ENCODE measurements at places on chromosomes 11 and 22. TPM values are rescaled to one million over a fixed set of nuclear protein-coding genes. Genes with fewer than 3 reads are reported as not detected.

RHOD gene
- 17.6 TPM for polyA plus RNA-seq

CSTF3 gene
- polyA plus RNA-seq: 14.3 TPM

CD248 gene
- 4.6 TPM for polyA plus RNA-seq

SNX32 gene
- polyA plus RNA-seq: 1.4 TPM

CEND1 gene
- 1.3 TPM for polyA plus RNA-seq

PLAAT5 gene
- 18.7 TPM for polyA plus RNA-seq

C11orf98 gene
- 68.0 TPM for polyA plus RNA-seq

CCDC73 gene
- not detected for polyA plus RNA-seq

VPS37C gene
- polyA plus RNA-seq: 15.4 TPM

TMEM45B gene
- polyA plus RNA-seq: 0.08 TPM

AQP11 gene
- 1.5 TPM for polyA plus RNA-seq

DNA sequence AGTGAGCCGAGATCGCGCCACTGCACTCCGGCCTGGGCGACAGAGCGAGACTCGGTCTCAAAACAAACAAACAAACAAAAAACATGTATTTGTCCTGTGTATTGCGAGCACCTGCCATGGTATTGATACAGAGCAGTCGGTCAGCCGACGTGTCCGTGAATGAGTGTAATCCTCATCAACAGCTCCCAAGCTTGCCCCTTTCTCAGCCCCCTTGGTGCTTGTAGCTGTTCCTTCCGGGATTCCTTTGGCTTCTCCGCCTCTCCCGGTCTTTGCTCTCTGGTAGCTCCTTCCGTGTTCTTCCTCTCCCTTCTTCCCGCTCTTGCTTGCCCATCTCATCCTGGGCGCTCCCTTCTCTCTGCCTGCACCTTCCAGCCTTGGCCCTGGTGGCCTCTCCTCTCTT lies 10.9 kb downstream of the ZNF74 start:
- no peaks in the 10 kb centered on the region for H3K27me3 ChIP-seq
- H3K4me3 ChIP-seq: no peak overlapping the region
- no peak for DNase-seq
- H3K27ac ChIP-seq: no peak overlapping the region
- no peaks in the 10 kb centered on the region for H3K4me1 ChIP-seq
- H3K36me3 ChIP-seq: no peaks in the 10 kb centered on the region

DNA sequence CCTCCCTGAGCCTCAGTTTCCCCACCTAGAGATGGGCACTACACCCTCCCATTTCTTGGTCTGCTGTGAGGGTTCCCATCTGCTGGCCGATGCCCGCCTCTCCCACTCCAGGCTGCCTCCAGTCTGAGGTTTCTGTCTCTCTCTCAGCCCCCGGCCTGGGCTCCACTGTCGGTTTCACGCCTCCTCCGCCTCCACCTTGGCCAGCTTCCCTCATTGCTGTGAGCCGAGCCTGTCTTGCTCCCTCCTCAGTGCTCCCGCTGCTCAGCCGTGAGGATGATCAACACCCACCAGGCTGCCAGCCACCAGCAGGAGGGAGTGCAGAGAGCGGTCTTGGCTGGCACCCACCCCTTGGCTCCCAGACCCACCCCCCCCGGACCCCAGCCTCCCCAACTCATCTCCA lies 61.0 kb downstream of the CYTH4 start:
- H3K4me1 ChIP-seq: peaks cover 10% of the 10 kb centered on the region
- no peaks in the 10 kb centered on the region for H3K27me3 ChIP-seq
- H3K36me3 ChIP-seq: no peaks in the 10 kb centered on the region
- no peak for DNase-seq
- no peak overlapping the region for H3K4me3 ChIP-seq

GRCh38 chr22:27880778-27881394 lies 38.2 kb downstream of the PITPNB start:
- H3K36me3 ChIP-seq: no peaks in the 10 kb centered on the region
- H3K4me1 ChIP-seq: peaks cover 10% of the 10 kb centered on the region
- DNase-seq: no peak
- H3K4me3 ChIP-seq: no peak overlapping the region

- H3K27me3 ChIP-seq: peaks cover 10% of the 10 kb centered on the region
- H3K27ac ChIP-seq: peak overlapping the region; percentile 86
- peak; percentile 71 for DNase-seq
- peaks cover 11% of the 10 kb centered on the region for H3K36me3 ChIP-seq
Measured at GRCh38 chr22:49961005-49961600, 531 bp downstream of the PIM3 start.

- H3K4me3 ChIP-seq: no peak overlapping the region
- H3K36me3 ChIP-seq: no peaks in the 10 kb centered on the region
- no peaks in the 10 kb centered on the region for H3K27me3 ChIP-seq
- no peaks in the 10 kb centered on the region for H3K4me1 ChIP-seq
- no peak overlapping the region for H3K27ac ChIP-seq
Measured at GRCh38 chr11:14446701-14447169, 52.9 kb downstream of the COPB1 start.

DNA sequence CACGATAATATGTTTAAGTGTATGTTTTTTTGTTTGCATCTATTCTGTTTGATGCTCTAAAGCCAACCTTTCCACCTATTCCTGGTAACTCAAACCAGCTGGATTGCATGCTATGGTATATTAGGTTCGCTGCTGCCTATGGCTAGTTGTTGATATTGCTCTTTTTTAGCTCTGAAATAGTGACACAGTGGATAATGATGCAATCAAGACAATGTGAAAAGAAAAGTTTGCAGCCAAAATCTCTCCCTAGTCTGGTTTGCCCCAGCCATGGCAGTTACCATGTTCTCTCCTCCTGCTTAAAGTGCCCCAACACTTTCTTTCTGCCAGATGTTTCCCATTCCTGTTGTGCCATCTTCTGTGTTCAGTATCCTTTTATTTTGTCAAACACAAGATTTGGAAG lies 269.7 kb downstream of the DYNC2H1 start:
- no peaks in the 10 kb centered on the region for H3K4me1 ChIP-seq
- no peak overlapping the region for H3K27ac ChIP-seq
- no peak overlapping the region for H3K4me3 ChIP-seq
- no peaks in the 10 kb centered on the region for H3K36me3 ChIP-seq
- no peaks in the 10 kb centered on the region for H3K27me3 ChIP-seq
- DNase-seq: no peak

DNA sequence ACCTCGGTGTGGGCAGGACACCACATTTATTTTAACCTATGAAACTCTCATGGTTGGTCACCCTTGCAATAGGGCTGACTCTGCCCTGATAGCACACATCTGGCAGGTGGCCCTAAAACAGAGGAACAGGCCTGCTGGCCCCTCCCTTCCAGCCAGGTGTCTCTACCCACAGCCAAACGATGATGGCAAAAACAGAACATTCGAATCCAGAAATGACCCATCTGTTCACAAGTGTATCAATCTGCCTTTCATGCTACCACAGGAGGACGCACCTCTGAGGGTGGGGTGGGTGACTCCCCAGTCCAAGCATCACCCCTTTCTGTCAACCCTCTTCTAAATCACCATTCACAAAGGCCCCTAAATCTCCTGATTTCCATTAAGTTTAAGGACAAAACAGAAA lies 118.1 kb downstream of the ETS1 start:
- no peaks in the 10 kb centered on the region for H3K36me3 ChIP-seq
- no peaks in the 10 kb centered on the region for H3K4me1 ChIP-seq
- H3K27ac ChIP-seq: no peak overlapping the region
- DNase-seq: no peak
- no peak overlapping the region for H3K4me3 ChIP-seq

DNA sequence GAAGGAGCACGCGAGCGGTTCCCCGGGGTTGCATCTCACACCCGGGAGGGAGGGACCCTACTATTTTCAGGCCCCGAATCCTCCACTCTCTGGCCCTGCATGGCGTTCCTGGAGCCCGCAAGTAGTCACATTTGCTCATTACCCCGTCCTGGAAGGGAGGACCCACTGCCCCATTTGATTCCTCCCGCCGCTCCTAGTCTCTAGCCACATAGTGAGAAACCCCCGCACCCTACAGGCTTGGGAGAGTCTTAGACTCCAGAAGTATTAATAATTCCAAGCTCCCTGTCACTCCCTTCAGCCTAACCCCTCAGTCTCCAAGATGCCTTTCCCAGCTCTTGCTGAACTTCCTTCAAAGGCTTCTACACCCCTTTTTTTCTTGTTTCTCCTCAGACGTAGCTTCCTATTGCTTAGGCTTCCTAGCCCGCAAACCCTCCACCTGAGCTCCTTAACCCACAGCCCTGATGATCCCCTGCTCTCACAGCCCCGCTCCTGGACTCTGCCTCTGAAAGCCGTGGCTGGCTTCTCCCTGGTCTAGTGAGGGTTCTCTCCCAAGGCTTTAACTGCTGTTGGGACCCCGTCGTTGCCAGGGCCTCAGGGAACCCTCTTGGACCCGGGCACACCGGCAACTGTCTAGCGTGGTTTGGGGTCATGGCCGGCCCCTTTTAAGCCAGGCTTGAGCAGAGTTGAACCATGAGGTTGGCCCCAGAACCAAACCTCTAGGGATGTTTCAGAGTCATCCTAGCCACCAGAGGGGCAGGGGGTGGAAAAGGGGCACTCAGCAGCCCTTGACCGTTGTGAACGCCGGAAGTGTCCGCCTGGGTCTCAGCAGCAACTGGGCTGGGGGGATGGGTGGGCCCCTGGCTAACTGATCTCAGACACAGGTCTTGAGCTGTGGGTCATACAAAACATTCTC lies 862 bp downstream of the GGA1 start:
- no peak overlapping the region for H3K27ac ChIP-seq
- peak overlapping the region; percentile 87 for H3K4me3 ChIP-seq
- no peaks in the 10 kb centered on the region for H3K4me1 ChIP-seq
- no peak for DNase-seq

GRCh38 chr22:47166446-47167016 lies 404.1 kb downstream of the TBC1D22A start:
- H3K4me1 ChIP-seq: no peaks in the 10 kb centered on the region
- H3K27ac ChIP-seq: no peak overlapping the region
- DNase-seq: no peak
- no peaks in the 10 kb centered on the region for H3K27me3 ChIP-seq
- no peaks in the 10 kb centered on the region for H3K36me3 ChIP-seq
- no peak overlapping the region for H3K4me3 ChIP-seq

DNA sequence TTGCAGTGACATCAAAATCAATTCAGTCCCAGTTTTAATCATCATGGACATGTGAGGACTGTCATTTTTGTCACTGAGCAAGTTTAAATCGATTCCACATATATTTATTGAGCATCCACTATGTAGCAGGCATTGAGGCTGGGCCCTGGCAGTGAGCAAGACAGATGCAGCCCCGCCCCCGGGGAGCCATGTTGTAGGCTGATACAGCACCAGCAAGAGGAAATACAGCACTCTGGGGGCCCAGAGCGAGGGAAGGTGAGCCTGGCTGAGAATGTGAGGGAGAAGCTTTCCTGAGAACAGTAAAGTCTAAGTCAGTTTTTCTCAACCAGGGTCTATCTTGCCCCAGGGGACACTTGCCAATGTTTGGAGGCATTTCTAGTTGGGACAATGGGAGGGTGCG lies 108.6 kb upstream of the ASPHD2 start:
- H3K36me3 ChIP-seq: no peaks in the 10 kb centered on the region
- H3K4me1 ChIP-seq: no peaks in the 10 kb centered on the region
- no peaks in the 10 kb centered on the region for H3K27me3 ChIP-seq
- H3K27ac ChIP-seq: no peak overlapping the region

- H3K27ac ChIP-seq: no peak overlapping the region
- DNase-seq: no peak
- H3K36me3 ChIP-seq: 0 out of 2 replicates have a peak, but pooled peaks cover 3% of the 10 kb centered on the region
- no peaks in the 10 kb centered on the region for H3K27me3 ChIP-seq
Measured at GRCh38 chr11:104573441-104573990, 324.7 kb downstream of the CASP12 start.

DNA sequence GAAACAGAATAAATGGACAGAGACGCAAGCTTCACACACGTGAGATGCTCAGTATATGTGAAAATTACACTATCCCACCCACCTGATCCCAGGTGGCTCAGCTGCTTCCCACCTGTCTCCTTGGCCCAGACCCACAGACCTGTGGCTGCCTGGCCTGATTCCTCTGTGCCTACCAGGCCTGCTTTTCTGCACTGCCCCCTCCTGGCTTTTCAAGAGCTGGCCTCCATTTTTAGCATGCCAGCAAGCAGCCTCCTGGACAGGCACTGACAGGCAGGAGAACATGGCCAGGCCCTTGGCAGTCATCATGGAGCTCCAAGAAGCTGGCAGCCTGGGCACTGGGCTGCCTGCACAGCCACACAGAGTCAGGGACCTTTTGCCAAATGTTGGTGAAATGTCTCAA lies 79.5 kb upstream of the HMGXB4 start:
- no peaks in the 10 kb centered on the region for H3K27me3 ChIP-seq
- no peaks in the 10 kb centered on the region for H3K36me3 ChIP-seq
- H3K4me1 ChIP-seq: no peaks in the 10 kb centered on the region
- H3K4me3 ChIP-seq: no peak overlapping the region
- no peak overlapping the region for H3K27ac ChIP-seq

DNA sequence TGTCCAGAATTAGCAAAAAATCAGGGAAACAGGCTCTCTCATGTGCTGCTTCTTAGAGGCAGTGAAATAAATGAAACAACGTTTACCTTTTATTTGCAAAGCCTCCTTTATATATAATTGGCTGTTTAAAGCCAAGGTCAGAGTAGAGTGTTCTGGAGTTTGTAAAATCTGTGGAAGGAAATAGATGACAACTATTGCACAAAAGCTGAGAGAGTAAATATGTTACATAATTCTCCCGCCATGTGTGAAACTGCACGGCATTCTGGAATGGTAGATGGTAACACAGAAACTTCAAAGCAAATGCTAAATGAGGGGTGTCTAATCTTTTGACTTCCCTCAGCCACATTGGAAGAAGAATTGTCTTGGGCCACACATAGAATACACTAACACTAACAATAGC lies 51.5 kb upstream of the FGF3 start:
- peaks cover 3% of the 10 kb centered on the region for H3K27me3 ChIP-seq
- H3K27ac ChIP-seq: no peak overlapping the region
- peaks cover 20% of the 10 kb centered on the region for H3K4me1 ChIP-seq
- no peaks in the 10 kb centered on the region for H3K36me3 ChIP-seq
- no peak for DNase-seq

DNA sequence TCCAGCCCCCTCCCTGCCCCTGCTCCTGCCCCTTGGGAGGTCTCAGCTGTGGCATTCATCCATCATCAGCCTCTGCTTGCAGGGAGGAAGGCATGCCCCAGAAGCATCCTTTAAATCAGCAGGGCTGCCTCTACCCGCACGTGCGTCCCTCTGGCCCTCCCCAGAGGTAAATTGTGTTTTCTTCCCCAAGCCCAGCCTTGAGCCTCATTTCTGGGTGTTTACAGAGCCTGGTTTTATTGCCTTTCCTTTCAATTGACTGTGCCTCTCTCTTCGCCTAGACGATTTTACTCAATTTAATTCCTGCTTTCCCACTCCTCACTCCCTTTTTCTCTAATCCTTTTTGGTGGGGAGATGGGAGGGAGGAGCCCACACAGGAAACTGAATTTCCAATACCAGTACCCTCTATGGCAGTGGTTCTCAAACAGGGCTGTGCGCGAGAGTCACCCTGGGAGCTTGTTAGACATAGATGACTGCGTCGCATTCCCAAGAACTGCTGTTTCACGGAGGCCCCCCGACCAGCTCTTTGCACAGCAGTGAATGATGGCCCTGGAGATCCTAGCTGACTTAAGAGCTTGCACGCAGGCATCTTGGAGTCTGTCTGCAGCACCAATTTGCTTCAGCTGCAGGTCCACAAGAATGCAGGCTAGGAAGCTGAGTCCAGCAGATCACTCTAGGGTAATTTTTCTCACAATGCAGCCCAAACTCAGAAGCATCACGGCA lies 15.1 kb upstream of the OAF start:
- no peak overlapping the region for H3K4me3 ChIP-seq
- peaks cover 1% of the 10 kb centered on the region for H3K27me3 ChIP-seq
- no peaks in the 10 kb centered on the region for H3K36me3 ChIP-seq
- H3K27ac ChIP-seq: no peak overlapping the region
- H3K4me1 ChIP-seq: peaks cover 28% of the 10 kb centered on the region
- DNase-seq: no peak
